ENCODE measurements at places on chromosomes 12 and 14. TPM values are rescaled to one million over a fixed set of nuclear protein-coding genes. Genes with fewer than 3 reads are reported as not detected.

The SART3 gene
- total RNA-seq: 101 TPM

The CLEC2B gene
- not detected for total RNA-seq

The NRXN3 gene
- 0.02 TPM for total RNA-seq

The ART4 gene
- not detected for total RNA-seq

The CPNE6 gene
- not detected for total RNA-seq

The HHIPL1 gene
- total RNA-seq: not detected

The DTX3 gene
- 157 TPM for total RNA-seq

The DCAF5 gene
- total RNA-seq: 27.7 TPM

The HOXC9 gene
- 5.6 TPM for total RNA-seq

The KRT2 gene
- total RNA-seq: not detected

The PLEKHG7 gene
- total RNA-seq: not detected

The RPS6KA5 gene
- 9.7 TPM for total RNA-seq

The GRIP1 gene
- total RNA-seq: 8.2 TPM

The FOXA1 gene
- 1.5 TPM for total RNA-seq

The KIF26A gene
- 72.1 TPM for total RNA-seq

The MFAP5 gene
- 0.23 TPM for total RNA-seq

The FITM1 gene
- 137 TPM for total RNA-seq

The NGB gene
- not detected for total RNA-seq

The MSI1 gene
- total RNA-seq: 4.8 TPM

Measured in SJCRH30 (cell line).